ENCODE measurements at places on chromosomes 3 and 15. TPM values are rescaled to one million over a fixed set of nuclear protein-coding genes. Genes with fewer than 3 reads are reported as not detected.

Gene GALNT15
- 50.6 TPM for total RNA-seq

DNA sequence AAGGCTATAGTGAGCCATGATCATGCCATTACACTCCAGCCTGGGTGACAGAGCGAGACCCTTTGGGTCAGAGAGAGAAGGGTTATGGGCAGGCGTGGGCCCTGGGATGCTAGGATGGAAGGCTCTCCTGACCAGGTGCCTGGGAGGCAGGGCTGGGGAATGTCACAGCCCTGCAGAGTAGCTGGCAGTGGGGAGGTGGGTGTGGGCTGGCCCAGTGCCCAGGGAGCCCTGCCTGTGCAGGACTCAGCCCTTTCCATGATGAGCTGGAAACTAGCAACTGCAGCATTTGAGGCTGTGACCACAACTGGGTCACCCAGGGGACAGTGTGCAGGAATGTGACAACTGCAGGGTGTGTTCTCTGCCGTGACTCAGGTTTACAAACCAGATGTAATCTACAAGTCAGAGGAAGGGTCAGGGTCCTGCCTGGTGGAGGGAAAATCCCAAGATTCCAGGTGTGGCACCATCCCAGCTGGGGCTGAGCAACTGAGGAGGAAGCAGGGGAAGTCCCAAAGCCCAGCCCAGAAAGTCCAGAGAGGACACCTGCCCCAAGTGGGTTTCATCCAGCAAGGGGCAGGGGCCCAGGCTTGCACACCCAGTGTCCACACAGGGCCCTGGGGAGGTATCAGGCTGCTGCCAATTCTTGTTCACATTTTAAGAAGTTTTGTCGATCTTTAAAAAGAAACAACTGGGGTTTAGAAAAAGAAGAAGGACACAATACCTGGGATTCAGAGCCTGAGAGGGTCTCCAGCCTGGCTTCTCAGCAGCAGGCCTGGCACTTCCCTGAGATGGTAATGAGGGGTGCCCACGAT lies 45.5 kb downstream of the SLC28A1 start:
- DNase-seq = no peak

GRCh38 chr3:117651246-117651645 lies 941.7 kb downstream of the TUSC7 start:
- no peak for DNase-seq

GRCh38 chr15:76866716-76867321 lies 38.3 kb downstream of the SCAPER start:
- no peak for DNase-seq

- DNase-seq = no peak
Measured at GRCh38 chr3:12960497-12960896, 112.7 kb downstream of the IQSEC1 start.

DNA sequence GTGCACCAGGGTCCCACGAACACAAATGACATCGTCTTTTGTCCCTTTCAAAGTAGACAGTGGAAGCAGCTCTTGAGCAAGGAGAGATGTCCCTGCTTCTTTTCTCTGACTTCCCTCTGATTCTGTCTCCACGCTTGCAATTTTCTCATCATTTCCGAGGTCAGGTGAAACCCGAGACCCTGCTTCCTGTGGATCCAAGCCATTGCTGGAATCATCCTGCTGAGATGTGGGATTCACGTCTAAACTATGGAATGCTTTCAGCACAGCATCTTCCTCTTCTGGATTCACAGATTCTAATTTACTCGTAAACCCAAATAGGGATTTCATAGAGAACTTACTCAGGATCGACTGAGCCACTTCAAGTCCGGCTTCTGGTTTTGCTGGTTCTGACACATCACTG lies 127.1 kb downstream of the FMN1 start:
- no peak for DNase-seq

DNA sequence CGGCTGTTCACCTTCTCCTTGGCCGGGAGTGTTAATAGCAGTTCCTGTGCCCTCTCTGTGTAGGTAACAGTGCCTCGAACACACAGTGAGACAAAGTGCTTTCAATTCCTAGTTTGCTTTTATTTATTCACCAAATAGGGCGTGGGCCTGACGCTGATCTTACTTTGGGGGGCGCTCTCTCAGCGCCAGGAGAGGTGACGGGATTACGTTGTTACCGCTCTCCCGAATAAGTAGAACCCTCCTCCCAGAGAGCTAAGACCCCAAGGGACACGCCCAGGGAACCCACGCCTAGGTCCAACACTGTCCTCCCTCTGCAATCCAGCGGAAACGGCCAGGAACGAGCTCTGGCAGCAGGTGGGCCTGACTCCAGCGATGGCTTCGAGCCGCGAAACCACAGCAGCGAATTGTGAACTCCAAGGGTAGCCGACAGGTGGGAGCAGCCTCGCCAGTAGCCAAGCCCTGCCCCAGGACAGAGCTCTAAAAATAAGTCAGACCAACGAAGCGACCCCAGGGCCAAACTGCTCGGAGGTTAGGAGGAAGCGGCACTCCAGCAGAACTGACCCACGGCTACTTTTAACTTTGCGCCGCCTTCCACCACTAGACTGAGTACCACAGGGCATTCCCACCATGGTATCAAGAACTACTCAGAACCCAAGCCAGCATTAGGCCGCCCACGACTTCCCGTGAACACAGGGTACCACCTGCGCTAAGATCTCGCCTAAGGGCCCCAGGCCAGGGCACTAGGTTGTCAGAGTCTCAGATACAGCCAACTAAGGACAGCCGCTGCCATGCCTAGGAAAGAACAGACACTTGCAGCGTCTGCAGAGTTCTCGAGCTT lies 1.6 kb upstream of the SIN3A start:
- DNase-seq = peak; percentile 73

All from psoas muscle (tissue), 8 donors.